Tongue (tissue), 3 donors: ENCODE measurements at places on chromosomes 5 and 9.

- DNase-seq = no peak
Measured at GRCh38 chr5:32973646-32974045, 262.5 kb downstream of the NPR3 start.

DNA sequence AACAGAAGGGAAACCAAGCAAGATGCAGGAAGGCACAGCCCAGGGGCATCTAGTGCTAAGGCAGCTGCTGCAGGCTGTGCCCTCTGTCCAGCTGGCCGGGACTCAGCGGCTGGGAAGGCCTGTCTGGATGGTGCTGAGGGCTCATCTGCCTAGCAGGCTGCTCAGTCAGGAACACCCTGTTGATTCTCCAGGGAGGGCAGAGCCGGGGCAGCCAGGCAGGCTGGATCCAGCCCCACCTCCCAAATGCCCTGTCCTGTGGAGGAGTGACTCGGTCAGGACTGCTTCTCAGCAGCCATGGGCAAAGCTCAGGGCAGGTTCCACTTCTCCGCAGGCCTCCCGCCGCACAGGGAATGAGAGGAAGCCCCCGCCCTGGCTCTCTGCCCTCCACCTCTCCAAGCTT is 7.8 kb upstream of the LCN9 start:
- DNase-seq = peak; percentile 26

GRCh38 chr9:110619831-110620230 is 40.3 kb upstream of the SVEP1 start:
- no peak for DNase-seq

DNA sequence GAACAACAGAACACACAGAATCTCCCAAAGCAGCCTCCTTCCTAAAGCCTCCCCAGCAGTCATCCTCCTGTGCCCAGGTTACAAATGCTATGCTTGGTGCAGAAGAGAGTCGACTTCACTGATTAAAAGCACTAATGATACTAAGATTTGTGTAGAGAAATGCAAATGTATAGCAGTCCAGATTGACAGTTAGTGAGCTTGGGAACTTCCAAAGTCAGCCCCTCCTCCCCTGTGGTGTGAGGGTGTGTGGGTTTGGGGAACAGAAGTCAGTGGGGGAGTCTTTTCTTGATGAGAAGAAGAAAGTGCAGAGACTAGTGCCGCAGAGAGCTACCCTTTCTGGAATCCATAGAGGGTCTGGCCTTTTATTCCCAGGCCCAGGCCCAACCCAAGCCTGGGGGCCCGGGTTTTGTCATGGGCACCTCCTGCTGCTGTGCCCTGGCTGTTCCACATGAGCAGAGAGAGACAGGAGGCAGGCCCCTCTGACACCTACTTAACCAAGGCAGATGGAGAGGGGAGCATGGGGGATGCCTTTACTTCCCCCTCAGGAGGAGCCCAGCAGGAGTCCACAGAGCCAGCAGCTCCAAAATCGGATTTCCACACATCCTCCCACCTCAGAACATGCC is 173.3 kb downstream of the DENND1A start:
- DNase-seq = no peak

DNA sequence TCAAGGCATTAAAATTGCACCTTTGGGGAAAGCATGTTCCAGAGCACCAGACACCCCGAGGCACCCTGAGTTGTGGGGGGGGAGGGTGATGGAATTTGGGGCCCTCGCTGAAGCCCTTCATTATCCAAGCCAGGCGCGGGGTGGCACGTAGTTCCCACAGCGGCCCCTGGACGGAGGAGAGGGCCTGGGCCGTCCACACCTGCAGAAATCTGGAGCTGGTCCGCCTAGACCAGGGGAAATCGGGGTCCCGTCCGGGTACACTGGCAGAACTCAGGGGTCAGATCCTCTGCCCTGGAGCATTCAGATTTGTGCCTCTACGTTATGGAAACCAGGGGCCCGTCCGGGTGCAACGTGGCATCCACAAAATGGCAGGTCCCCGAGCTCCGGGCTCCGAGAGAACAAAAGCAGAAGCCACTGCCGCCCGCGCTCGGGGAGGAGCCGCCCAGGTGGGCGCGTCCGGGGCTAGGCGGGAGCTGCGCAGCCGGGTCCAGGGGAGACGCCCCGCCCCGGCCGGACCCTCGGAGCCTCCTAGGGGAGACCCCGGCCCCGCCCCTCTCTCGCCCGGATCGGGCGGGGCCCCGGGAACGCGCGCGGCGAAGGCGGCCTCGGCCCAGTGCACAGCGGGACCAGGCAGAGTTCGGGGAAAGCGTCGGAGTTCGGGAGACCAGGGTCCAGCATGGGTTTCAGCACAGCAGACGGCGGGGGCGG is at the start of gene PLEKHG4B:
PLEKHG4B (plus strand) TSS at position 613 of the 708 bp plus-strand sequence; CDS start at position 677, 64 bp downstream.
- peak; percentile 55 for DNase-seq

GRCh38 chr5:83530193-83530592 is 58.6 kb downstream of the VCAN start:
- peak; percentile 24 for DNase-seq

DNA sequence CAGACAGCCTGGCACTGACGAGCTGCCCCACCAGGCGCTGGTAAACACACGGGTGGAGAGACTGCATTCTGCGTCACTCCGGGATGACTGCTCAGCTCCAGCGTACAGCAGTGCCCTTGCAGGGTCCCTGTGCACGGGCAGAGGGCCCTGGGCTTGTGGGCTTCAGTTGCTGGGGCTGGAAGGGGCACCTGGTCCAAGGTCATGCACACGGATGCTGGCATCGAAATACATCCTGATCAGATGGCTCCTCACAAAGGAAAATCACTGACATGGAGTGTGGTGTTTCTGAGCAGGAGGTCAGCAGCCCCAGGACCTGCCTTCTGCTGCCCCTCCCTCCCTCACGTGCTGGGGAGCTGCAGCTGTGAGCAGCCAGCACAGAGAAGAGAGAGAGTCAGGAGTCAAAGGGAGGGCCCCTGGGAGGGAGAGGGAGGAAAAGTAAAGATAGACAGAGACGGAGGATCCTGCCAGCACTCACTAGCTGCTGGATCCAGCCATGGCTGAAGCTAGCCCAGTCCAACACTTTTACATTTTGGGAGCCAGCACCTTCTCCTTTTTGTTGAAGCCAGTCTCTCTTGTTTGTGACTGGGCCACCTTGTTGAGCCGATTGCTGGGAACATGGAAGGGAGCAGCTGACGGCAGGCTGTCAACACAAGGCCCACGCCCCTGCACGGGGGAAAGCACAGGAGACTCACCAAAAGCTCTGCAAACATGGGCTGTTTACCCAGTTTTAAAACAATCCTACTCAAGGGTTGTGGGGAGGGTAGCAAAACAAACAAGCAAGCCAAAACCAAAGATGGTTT is 166.5 kb upstream of the PHYKPL start:
- DNase-seq = peak; percentile 63

DNA sequence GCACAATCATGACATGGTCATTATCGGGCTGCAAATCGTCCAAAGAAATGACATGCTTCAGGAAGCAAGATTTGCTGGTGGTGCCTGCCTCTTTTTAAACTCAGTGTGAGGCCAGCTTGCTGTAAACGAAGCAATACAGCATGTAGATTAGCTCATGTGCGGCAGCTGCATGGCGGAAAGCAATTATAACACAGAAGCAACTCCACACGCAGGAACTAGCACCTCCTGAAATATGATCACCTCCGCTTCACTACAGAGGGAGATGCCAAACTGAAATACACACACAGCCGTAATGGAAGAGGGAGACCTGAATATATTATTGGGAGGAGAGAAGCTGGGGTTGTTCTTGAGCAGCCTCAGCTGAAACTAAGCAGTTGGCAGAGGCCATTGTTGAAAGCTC is 312.5 kb downstream of the PSAT1 start:
- DNase-seq = peak; percentile 63

GRCh38 chr9:27560457-27560856 is 12.8 kb downstream of the C9orf72 start:
- DNase-seq = no peak

DNA sequence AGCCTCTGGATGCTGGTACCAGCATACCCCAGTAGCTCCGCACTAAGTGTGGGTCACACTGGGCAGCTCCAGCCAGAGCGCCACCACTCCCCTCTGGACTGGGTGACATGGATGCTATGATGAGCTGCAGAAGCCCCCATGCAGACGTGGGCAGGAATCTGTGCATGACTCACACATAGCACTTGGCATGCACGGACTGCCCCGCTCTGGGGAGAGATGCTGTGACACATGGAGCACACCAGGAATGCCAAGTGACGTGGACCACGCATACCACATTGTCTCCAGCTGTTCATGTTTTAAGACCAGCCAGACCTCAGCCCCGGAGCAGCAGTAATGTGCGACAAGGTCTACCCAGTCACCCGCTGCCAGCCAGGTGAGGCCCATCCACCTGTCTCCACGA is 64.1 kb downstream of the SEMA4D start:
- peak; percentile 87 for DNase-seq

- no peak for DNase-seq
Measured at GRCh38 chr5:115855959-115856358, 14.2 kb downstream of the AP3S1 start.

DNA sequence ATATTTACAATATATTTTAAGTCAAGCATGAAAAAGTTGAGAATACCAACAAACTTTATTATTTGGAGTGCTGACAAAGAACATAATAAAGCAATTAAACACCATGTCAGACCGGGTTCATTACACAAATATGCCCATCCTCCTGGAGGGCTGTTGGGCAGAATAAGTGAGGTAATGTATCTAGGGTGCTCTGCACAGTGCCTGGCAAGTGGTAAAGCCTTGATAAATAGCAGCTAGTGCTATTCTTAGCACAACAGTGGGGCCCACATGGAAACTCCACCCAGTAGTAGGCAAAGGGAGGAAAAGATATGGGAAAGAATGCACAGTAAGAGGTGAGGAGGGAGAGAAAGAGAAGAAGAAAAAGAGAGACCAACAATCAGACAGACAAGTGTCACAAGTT is 97.7 kb downstream of the SLC1A3 start:
- peak; percentile 30 for DNase-seq

GRCh38 chr9:33442125-33442524 is 5.3 kb downstream of the AQP3 start:
- DNase-seq = no peak

GRCh38 chr5:3020426-3020825 is 268.9 kb upstream of the IRX2 start:
- no peak for DNase-seq

DNA sequence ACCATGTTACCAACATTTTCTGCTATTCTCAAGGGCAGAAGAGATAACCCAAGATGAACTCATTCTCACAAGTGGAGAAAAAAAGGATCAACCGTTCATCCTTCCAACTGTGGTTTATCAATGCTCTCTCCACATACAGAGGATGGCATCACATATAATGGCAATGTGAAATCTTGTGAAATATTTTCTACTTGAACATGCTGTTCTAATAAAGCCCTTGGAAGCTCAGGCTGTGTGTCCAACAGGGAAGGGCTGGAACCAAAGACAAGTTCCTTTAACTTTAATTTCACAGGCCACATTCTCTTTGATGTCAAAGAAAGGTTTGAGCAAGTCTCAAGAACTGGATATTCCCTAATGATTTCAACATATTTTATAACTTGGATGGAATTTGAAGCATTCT is 230.5 kb downstream of the SPOCK1 start:
- DNase-seq = no peak

DNA sequence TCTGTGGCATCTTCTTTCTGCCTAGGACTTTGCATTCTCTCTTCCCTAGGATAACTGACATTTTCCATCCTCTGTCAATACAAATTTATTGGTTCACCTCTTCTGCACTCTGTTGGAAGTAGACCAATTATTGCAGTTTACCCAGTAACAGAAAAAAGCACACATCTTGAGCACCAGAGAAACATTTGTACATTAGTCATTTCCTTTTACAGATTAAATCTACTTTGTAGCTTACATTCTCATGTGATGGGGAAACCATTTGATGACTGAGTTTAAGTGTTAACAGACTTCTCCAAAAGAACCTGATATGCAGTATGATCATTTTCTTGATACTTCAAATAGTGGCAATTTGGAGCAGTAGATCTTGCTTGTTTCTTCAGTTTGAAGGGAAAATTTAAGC is 1098.8 kb downstream of the DTWD2 start:
- no peak for DNase-seq

DNA sequence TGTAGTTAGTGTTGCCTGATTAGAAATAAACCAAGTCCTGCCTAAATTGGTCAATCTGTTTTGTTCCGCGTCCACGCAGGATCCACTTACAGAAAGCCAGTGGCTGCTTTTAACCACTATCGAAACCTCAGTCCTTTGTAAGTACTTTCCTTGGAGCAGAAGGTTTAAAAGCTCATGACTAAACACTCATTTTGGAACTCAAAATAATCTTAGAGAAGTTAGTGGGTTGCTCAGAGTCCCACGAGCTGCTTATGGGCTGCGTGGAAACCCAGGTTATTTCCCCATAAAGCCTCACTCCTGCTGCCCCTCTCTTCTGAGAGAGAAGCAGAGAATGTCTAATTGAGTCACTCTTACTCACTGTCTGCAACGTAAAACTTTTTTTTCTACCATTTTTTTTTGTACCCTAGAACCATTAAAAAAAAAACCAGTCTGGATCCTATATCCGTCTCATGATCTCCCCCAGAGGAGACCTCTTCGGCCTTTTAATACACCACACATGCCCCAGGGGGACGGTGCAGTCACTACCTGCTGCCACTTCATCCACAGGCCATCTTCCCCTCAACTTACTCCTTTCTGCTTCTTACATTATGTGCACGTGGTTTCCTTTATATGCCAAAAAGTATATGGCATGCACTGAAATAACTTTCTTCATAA is 7.6 kb downstream of the BASP1 start:
- DNase-seq = no peak

DNA sequence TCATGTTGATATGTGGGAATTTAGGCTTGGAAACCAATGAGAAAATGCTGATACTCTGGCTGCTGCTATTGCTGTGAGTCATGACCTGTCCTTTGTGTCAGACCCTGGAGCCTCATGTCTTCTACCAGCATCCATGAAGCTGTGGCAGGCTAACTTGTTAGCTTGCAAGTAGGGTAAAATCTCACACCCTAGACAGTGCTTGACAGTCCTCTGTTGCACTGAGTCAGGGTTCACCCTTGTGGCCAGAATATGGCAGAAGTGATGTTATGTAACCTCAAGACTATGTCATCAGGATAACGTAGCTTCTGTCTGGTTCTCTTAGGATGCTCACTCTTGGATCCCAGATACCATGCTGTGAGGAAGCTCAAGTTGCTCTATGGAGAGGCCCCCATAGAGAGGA is 110.8 kb downstream of the LHX2 start:
- no peak for DNase-seq

GRCh38 chr5:153544706-153545105 is 54.2 kb downstream of the GRIA1 start:
- DNase-seq = no peak

DNA sequence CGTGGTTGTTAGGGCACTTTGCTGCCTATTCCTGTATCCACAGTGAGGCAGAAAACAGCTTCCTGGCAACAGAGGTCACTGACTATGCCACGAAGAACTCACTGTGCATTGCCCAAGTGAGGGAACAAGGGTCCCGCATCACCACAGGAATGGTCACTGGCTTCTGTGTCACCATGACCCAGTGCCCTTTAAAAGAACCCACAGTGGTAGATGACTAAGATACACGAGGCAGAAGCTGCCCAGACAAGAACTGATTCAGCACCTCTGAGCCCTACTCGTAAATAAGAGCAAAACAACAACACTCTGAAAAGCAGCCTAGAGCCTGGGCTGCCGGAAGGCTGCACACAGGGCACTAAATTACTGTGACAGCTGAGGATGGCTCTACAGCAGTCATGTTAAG is 236.6 kb upstream of the RASEF start:
- no peak for DNase-seq
